ENCODE measurements at places on chromosomes 13 and 19.
A peak's percentile ranks its signal among the peaks of the same experiment; 100 is the strongest.

DNA sequence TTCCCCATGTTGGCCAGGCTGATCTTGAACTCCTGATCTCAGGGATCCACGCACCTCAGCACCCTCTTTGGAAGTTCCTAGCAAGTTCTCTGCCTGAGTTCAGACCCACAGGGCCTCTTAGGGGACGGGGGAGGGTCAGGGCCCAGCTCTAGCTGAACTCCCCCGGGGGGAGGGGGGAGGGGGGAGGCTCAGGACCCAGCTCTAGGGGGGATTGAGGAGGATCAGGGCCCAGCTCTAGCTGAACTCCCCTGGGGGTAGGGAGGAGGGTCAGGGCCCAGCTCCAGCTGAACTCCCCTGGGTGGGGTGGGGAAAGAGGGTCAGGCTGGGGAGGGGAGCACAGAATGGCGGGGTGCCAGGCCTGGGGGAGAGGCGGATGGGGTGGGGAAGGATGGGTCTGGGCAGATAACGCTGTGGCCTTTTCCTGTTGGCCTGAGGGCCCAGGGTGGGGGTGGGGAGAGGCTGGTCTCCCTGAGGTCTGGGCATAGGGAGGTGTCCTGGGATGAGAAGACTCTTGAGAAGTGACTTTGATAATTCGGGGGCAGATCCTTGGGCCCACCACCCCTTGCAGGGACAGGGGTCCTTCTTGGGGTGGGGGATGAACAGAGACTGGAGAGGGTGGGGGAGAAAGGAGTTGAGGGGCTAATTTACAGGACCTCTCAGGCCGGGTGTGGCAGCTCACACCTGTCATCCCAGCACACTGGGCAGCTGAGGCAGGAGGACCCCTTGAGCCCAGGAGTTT, 5.5 kb upstream of the PTBP1 start:
- DNase-seq, result no peak

DNA sequence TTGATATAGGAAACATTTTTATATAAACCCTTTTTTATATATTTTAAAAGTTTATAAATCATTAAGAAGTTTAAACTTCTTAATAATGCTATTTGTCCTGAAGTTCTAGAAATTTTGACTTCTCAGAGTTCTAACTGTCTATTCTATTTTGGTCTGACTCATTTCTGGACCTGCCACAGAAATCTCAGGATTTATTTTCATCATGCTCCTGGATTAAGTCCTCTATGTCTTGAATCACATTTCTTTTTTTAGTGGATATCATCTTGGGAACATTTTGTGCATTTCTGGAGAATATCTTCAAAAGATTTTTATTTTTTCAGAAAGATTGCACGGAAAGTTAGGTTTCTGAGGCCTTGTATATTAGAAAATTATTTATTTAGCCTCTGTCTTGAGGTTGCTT, 289.1 kb downstream of the NDFIP2 start:
- DNase-seq, result no peak

DNA sequence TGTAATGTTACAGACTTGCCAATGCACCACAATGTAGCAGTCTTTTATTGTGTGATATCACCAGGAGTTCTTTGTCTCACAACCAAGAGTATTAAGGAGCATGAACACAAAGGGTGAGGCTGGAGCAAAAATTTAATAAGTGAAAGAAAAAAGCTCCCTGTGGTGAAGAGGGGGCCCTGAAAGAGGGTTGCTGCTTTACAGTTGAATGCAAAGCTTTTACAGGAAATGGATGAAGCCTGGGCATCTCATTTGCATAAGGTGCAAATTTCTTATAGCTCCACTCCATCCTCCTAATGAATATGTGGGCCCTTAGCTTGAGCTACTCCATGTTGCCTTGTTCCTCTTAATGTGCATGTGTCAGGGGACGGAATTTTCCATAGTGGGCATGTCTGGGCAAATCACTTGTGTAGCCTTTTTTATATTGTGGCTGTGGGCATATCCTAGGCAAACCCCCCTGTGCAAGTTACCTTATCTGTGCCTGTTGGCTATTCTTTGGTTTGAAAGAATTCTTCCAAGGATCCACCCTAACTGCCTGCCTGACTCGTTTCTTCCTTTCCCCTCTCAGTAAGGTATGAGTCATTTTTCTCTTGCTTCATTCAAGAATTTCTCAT, 45.3 kb upstream of the TRPC4 start:
- no peak for DNase-seq

DNA sequence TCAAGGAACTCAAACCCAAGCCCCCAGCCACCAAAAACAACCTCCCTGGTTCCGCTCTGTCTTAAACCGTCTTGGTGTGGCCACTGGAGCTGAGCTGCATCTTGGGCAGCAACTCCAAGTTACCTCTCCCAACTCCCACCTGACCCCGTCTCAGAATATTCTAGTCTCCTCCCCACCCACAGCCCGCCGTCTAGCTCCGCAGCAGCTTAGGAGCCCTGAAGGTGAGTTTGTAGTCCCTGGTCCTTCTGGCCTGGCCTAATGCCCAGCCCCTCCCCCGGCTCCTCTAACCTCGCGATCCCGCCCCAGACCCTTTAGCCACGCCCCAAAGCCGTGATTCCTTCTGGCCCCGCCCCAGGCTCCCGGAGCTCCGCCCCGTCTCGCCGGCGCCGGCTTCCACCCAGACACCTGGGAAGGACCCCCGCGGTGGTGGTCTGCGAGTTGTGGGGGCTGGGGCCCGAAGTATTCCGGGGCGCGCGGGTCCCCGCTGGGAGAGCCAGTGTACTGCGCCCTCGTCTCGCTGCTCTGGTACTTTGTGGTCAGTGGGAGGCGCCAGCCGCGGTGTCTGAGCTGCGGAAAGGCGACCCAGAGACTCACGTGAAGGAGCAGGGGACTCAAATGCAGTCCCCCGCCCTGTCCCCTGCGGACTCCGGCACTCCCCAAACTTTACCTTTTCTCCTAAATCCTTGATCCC, 2.5 kb upstream of the LHB start:
- DNase-seq, result peak; percentile 52

DNA sequence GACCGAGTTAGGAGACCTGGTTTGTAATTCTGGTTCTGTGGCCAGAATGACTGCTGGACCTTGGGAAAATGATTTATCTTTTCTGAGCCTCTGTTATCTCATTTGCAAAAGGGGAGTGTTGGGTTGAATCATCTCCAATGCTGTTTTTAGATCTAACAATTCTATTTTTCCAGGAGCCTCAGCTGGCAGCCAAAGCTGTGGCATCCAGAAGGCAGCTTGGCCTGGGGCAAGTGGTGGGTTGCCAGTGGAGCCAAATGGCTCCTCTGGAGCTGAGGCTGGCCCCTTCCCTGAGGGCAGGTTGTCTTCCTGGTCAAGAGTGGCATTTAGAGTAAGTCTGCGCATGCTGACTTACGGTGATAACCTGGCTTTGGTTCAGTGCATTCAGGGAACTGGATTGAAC, 21.3 kb downstream of the B3GLCT start:
- no peak for DNase-seq

GRCh38 chr19:574658-575526, 2.5 kb downstream of the BSG start:
- no peak for DNase-seq

DNA sequence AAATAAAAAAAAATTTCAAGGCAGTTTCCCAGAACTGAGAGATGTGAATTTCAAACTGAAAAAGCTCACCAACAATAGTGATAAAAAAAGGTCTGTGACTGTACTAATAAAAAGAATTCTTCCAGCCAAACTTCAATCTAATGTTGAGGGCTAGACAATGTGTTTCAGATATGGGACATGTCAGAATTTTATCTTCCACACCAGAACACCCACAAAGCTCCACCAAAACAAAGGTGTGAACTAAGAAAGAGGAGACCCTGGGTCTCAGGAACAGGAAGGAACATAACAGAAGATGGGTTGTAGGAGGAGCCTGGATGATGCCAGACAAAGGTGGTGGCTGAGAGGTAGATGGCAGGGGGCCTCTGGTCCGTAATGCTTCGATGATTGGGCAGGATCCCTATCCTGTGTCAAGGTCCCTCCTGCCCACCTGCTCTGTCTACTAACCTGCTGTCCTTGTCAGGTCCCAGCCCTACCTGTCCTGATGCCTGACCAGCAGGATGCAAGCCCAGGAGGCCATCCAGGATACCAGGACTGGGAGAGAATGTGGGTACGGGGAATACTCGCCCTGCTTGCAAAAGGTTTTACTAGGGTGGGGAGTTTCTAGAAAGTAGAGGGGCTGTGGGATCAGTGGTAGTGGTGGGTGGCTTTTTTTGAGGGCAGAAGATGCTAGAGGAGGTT, 4.5 kb downstream of the MZF1 start:
- DNase-seq, result no peak

DNA sequence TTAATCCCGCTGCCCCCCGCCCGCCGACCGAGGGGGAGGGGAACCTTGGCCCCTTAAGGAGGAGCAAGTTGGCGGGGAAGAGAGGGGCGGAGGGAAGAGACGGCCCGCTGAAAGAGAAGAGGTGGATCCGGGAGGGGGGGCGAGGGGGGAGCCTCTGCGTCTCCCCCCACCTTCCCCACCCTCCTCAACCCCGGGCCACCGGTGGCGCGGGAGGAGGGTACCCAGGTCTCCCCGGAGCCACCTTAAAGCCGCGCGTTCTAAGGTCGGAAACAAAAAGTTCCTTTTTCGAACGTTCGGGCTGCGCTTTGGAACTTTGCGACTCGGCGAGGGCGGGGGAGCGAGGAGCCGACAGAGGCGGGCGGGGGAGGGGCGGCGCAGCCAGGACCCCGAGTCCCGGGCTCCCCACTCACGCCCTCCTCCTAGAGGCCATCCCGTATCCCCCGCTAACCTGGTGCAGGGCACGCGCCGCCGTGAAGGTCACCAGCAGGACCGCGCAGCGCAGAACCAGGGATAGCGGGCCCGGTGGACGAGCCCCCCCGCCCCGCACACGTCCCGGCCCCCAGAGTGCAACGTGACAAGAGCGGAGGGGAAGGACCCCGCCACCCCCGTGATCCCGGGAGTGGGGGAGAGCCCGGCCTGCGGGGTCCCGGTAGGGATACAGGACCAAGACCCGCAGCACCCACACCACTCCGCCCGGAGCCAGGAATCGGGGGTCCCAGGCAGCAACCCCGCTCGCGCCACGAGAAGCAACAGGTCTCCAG, 659 bp downstream of the ERF start:
- peak; percentile 70 for DNase-seq

DNA sequence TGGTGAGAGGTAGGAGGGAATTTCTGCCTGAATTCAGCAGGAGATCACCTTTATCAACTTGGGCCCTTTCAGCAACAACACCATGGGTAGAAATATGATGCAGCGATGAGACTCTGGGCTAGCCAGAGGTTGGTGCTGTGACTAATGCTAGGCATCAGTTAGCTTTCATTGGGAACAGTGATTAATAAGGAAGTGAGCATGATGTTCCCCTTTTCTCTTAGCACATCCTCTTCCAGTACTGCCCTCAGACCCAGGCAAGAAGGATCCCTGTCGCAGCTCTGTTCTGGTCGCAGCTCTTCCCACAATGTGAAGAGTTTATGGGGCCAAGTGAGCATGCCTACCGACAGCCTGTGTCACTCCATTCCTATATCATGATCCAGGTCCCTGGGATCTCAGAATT, 100.5 kb downstream of the FLT1 start:
- DNase-seq, result no peak

- DNase-seq, result no peak
These were observed 12.2 kb downstream of the SUGP2 start for GRCh38 chr19:19021115-19021514.

- DNase-seq, result no peak
These were observed 2.1 kb downstream of the SNAPC2 start for GRCh38 chr19:7921967-7922835.

GRCh38 chr13:101706651-101707050, 254.2 kb downstream of the ITGBL1 start:
- no peak for DNase-seq

GRCh38 chr13:41596190-41596589, 138.8 kb downstream of the RGCC start:
- DNase-seq, result no peak

DNA sequence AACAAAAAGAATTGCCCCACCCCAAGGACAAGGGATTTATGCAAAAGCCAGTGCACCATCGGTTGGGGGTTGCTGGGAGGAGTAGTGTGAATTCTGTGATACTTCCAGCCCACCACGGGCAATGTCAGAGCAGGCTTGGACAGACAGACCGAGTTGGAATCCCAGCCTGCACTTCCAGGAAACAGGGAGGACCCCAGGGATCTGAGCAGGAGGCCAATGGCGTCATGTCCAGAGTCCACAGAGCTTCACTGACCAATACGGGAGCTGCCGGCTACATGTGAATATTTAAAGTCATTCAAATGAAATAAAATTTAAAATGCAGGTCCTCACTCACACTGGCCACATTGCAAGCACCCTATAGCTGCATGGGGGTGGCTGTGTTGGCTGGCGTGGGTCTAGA, 10.9 kb downstream of the ZNRF4 start:
- DNase-seq, result no peak

DNA sequence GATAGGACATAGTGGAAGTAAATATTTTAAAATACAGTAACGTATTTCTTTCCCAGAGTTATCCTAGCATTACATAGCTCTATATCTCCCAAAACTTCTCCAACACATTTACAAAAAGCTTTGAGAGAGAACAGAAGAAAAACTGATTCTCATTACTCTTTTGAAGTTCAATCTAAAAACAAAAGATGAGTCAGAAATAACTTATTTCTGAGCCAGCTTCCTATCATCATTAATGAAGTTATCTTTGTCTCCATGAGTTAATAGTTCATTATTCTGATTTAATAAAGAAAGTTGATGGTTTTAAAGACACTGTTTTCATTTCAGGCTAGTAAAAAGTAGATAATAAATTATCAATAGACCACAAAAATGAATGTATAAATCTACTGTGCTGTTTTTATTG, 446.7 kb upstream of the SPRY2 start:
- DNase-seq, result no peak

DNA sequence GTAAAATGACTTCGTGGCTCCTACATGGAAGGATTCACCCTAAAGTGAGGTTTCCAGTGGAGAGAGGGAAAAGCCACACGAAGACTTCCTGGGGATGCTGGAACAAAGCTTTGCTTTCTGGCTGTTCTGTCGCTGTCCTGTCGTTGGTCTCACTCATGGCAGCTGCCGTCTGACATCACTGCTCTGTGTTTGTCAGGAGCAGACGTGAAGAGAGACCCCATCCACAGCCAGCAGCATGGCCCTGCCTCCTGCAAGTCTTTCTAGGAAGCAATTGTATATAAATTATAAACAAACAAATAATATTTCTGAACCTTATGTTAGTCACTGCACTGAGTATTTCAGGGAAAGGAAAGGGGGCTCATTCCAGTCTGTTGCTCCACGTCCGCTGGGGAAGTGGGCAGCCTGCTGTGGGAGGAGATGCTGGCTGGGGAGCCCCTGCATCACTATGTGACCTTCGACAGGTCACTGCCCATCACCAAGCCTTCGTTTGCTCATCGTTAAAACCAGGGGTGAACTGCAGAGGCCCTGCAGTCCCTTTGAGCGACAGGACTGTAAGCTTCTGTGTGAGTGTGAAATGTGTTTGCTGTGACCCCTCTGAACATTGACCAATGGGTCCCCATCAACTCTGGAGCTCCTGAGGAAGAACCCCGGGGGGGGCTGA, 151.0 kb downstream of the DCT start:
- no peak for DNase-seq
